CD4-positive, CD25-positive, alpha-beta regulatory T cell (primary cell): ENCODE measurements at places on chromosomes 6 and 20. TPM values are rescaled to one million over a fixed set of nuclear protein-coding genes. Genes with fewer than 3 reads are reported as not detected.

Gene ENPP5
- not detected for total RNA-seq

Gene ERMARD
- 27.3 TPM for total RNA-seq

Gene ARFGEF3
- not detected for total RNA-seq

Gene MLIP
- total RNA-seq, result not detected

Gene NMBR
- not detected for total RNA-seq

Gene CRISP2
- not detected for total RNA-seq

Gene RUNX2
- 30.0 TPM for total RNA-seq

Gene TREML4
- not detected for total RNA-seq

Gene TCEA2
- 24.8 TPM for total RNA-seq

Gene SOX18
- not detected for total RNA-seq

Gene SCGN
- not detected for total RNA-seq

Gene ZC2HC1B
- total RNA-seq, result not detected

Gene MAN1A1
- total RNA-seq, result 13.6 TPM

Gene CDC5L
- total RNA-seq, result 22.4 TPM

Gene CSE1L
- total RNA-seq, result 29.6 TPM

Gene UST
- total RNA-seq, result 1.7 TPM

Gene PGC
- total RNA-seq, result not detected

Gene C6orf62
- 124 TPM for total RNA-seq

Gene KHDRBS2
- total RNA-seq, result not detected

Gene CSNK2B
- total RNA-seq, result 141 TPM

Gene CD24
- total RNA-seq, result 0.17 TPM

Gene COX7A2
- total RNA-seq, result 216 TPM
